Midbrain (tissue), 1 donor: ENCODE measurements at places on chromosomes 2 and 18.

GRCh38 chr2:85772841-85773491 is 19.2 kb downstream of the ATOH8 start:
- DNase-seq, result peak; percentile 54

DNA sequence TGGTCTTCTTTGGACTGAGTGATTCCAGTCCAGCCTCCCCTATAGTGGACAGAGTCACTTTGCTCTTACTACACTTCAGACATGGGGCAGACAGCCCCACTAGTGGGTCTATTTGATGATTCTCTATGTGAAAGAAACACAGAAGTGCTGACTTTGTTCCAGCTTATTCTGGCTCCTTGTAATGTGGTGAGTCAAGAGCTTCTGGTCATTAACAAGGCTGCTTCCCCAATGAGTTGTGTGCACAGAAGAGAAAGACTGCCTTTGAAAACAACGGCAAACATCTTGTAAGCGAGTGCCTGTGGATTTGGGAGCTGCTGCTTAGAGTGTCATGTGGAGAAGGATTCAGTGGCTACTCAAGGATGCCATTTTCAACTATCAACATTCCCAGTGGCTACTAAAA is 39.1 kb downstream of the RMC1 start:
- no peak for DNase-seq

- peak; percentile 63 for DNase-seq
These were observed 35.2 kb upstream of the NAPG start for GRCh38 chr18:10490401-10491165.

DNA sequence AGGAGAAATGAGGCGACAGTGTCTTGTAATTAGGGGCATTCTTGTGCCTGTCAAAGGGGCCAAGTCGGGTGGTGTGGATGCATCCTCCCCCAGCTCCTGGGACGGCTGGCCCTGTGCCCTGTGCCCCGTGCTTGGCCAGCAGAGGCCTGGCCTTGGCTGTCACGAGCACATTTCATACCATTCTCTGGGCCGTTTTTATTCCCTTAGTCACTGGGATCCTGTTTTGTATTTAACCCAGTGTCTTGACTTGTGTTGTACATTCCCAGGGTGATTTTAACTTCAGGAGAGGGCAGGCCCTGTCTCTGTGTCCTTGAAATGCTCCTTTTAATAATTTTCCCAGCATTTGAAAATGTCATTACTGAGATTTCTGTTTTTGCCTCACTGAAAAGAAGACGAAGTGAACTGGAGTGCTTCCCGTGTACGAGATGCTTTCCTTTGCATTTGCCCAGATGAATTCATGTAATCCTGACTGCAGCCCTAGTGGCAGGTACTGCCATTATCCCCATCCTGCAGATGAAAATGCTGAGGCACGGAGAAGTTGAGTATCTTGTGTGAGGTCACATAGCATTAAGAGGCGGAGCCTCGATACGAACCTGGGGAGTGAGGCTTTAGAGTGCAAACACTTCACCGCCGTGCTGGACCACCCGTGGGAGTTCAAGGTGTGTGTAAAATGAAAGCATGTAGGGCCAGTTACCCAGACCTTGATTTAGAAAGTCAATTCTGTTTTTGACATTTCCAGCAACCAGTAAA is 57.0 kb downstream of the SH3RF3 start:
- DNase-seq, result peak; percentile 6

- no peak for DNase-seq
These were observed 367.9 kb downstream of the THSD7B start for GRCh38 chr2:137133225-137133624.

GRCh38 chr18:27120246-27120645 is 64.9 kb downstream of the CHST9 start:
- no peak for DNase-seq

DNA sequence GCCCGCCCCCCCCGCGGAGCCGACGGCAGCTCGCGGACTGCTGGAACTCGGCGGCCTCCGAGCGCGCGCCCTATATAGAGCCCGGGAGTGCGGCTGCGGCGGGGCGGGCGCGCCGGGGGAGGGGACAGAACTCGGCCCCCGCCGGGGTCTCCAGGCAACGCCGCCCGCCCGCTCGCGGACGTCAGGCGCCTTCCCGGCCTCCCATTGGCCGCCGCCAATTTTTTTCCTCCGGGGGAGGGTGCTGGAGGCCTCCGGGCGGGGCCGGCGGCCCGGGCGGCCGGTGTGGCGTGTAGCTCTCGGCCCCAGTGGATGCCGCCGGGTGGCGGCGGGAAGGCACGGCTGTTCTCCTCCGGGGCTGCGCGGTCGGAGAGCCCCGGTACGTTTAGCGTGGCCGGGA is at the start of gene ZFP36L2:
Gene ZFP36L2 (minus strand): TSS at position 49 of the 397 bp plus-strand sequence. CDS start 291 bp downstream, outside the sequence.
- DNase-seq, result peak; percentile 98

DNA sequence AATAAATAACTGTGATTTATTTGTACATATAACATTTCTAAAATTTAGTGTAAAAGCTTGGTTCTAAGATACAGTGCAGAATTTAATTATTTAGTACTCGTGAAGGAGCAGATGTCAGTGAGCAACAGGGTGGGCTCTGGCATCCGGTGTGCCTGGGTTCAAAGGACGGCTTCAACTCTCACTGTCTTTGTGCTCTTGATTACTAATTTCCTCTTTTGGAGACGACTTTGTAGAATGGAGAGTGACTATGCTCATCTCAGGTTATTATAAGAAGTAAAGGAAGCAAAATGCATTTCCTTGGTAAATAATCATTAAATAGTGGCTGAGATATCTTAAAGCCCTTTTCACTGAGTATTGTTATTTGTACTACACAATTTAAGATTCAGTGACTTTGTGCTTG is 271.7 kb downstream of the ASXL3 start:
- DNase-seq, result no peak

DNA sequence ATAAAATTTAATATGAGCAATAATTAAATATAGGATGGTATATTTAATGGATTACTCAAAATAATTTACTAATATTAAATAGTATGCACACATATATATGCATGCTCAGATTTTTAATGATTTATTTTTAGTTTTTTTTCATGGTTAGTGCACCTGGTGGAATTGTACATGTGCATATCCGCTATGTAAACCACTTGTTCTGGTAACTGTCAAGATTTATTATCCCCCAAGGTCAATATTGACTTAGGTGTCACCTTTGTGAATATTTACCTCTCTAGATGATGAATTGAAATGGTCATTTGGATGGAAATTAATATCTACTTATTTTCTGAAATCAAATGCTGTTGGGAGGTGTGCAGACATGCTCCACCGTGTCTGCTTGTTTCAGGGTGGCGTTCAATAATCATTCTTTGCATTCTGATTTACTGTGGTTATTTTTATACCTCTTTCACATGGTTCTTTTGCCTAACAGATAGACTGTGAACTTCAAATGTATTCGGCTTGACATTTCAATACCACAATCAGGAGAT is 14.7 kb downstream of the CNTNAP5 start:
- DNase-seq, result no peak

DNA sequence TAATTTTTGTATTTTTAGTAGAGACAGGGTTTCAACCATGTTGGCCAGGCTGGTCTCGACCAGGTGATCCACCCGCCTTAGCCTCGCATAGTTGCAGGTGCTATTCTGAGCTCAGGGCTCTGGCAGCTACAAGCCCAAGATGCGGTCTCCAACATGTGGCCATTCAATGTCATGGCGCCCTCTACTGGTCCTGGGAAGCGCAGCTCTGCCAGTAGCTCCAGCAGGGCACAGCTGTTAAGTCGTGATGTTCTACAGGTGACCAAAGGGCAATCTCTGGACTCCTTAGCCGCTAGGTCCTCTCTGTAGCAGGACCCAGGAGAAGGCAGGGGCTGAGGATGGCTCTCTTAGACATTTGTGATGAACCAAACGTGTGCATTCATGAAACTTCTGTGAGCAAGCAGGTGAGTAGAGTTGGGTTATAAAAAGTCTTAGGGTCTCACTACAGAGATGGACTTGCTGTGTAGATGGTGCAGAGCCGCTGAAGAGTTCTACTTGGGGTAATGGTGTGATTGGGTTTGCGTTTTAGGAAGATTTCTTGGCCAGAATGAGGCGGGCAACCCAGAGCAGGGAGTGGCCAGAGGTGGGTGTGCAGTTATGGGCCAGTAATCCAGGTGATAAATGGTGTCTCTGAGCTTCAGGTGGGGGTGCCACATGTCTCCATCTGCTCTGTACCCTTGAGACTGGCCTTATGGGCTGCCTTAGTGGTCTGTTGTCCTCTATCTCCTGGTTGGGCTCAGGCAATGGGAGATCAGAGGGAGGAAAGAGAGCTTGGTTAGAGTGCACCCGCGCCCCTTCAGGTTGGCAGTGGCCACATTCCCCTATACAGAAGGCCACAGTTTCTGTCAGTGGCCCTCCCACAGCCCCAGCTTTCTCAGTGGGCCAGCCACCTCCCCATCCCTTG is 31.0 kb downstream of the IL37 start:
- peak; percentile 79 for DNase-seq

GRCh38 chr2:214549946-214550345 is 139.1 kb downstream of the VWC2L start:
- no peak for DNase-seq

- no peak for DNase-seq
These were observed 203.5 kb upstream of the NABP1 start for GRCh38 chr2:191474464-191474863.

GRCh38 chr2:174172802-174173355 is 75.5 kb downstream of the OLA1 start:
- DNase-seq, result no peak

DNA sequence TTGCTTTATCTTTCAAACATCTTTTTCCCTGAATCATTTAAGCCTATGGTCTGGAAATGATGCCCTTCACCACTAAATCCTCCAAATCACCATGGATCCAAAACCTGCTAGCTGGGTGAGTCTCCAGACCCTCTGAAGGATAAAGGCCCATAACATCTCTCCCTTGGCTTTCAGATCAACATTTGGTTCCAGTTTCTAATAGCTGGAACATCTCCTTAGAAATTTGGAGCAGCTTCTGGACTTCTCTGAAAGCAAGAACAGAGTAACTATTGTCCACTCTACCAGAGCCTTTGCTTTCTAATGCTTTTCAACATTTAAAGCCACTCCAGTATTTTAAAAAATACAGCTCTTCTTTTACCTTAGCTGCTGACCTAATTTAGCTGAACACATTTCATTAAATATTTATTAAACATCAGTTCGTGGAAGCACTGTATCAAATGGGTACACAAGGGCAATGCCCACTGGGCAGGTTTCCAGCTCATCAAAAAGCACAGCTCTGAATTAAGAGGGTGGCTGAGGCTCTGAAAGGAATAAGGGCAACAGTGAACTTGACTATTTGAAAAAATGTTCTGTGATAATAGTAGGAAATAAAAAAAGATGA is 75.3 kb downstream of the GALNT3 start:
- DNase-seq, result peak; percentile 87

- no peak for DNase-seq
These were observed 67.7 kb upstream of the COL5A2 start for GRCh38 chr2:189247276-189247675.

DNA sequence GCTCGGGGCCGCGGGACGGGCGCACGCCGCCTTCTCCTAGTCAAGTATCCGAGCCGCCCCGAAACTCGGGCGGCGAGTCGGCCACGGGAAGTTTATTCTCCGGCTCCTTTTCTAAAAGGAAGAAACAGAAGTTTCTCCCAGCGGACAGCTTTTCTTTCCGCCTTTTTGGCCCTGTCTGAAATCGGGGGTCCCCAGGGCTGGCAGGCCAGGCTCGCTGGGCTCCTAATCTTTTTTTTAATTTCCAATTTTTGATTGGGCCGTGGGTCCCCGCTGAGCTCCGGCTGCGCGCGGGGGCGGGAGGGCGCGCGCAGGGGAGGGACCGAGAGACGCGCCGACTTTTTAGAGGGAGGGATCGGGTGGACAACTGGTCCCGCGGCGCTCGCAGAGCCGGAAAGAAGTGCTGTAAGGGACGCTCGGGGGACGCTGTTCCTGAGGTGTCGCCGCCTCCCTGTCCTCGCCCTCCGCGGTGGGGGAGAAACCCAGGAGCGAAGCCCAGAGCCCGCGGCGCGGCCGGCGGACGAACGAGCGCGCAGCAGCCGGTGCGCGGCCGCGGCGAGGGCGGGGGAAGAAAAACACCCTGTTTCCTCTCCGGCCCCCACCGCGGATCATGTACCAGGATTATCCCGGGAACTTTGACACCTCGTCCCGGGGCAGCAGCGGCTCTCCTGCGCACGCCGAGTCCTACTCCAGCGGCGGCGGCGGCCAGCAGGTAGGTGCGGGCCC is 617 bp downstream of the FOSL2 start:
- peak; percentile 21 for DNase-seq

DNA sequence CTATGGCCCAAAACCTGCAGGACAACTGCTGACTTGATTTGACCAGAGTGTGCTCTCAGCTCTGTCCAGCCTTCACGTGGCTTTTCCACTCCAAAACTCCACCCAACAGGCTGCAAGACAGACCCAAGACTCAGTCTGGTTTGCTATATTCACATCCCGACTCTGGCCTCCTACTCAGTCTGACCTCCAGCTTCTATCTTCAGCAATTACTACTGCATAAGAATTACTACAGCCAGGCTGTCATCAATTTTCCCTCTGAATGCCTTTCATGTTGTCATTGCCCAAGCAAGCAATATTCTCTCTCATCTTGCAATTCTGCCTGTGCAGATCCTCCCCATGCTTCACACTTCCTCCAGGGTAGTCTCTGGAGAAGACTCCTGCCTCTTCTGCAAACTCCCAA is 53.6 kb upstream of the GYPC start:
- no peak for DNase-seq

GRCh38 chr18:56815926-56816325 is 164.8 kb downstream of the WDR7 start:
- no peak for DNase-seq

- no peak for DNase-seq
These were observed 282.5 kb downstream of the CLIP4 start for GRCh38 chr2:29397713-29398112.

DNA sequence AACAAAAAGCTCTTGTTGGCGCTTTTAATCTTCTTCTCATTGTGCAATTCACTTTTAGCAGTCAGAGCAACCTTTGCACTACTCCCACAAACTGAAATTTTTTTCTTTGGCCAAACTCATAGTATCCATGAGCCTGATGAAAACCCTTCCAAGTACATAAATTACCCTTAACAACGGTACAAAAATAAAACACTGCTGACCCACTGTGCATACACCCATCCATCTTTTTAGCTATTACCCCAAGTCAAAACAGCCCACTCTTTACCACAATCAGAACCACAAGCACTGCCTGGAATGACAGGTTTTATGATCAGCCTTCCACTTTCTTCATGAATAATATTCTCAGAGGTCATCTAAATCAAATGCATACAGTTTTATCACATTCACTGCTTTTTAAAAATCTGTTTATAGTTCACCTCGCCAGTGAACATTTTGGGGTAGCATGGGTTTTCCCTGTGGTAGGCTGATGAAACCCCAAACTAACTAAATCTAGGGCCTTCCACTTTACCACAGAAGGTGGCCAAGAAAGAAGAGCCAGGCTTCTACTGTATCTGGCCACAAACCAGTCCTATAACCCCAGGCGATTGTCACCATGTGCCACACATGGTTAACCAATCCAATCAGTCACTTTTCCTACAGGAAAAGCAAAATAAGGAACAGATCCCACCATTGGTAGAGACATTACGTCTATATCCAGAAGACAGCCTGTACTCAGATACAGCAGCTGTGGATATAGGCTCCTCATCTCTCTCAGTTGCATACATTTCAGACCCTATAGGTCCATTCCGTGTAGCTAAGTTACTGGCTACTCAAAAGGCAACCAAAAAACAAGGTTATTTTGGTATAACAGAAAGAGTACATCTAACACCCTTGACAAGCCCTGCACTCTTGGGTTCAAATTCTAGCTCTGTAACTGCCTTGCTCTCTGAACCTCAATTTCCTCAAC is 171.3 kb downstream of the THADA start:
- DNase-seq, result no peak

- no peak for DNase-seq
These were observed 113.9 kb downstream of the COPS8 start for GRCh38 chr2:237199577-237199976.
